Right ventricle myocardium superior (tissue), 1 donor: ENCODE measurements at places on chromosomes 3 and 15.

DNA sequence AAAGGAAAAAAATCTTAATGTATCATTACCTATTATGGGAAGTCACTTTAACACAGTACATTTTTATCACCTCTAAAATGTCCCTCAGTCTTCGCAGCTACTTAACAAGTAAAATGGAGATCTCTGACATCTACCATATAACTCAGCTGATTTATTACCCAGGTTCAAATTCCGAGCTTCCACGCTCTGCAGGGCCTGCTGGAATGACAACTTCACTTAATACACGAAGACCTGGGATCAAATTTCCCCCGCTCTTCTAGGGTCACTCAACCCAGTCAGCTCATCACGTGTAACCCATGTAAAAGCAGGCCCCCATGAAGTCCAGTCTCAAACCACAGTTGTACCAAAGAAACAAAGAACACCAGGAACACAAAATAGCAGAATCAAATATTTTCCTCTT lies 44.2 kb upstream of the ACP3 start:
- DNase-seq, result no peak

DNA sequence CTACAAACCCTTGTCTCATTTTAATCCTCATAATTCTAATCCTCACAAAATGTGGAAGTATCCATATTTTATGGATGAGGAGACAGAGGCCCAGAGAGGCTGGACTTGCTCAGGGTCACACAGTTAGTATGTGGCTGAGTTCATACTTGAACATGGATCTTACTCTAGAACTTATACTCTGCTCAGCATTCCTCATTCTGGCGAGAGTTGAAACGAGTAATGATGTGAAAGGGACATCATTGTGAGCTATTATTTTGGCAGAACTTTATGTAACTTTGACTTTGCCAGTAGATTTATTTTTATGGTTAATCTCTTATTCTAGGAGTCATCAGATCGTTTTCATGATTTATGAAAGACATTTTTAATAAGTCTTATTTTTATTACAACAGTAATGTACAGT lies 17.5 kb downstream of the AKAP13 start:
- no peak for DNase-seq

DNA sequence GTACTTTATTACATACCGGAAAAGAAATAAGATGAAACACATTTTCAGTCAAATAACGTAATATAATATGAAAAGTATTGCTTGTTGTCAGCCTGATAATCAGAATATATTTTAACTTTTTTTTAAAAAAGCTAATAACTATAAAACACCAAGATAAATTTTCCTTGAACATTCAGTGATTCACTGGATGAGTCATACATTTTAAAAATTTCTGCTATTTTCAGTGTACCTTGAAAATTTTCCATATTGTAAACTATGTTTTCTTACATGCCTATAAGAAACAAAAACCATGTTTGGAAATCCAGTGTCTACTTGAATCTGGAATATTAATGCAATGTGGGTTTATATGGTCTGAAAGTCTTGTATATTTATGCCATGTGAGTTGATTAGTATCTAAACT lies 36.3 kb upstream of the MEIS2 start:
- no peak for DNase-seq

DNA sequence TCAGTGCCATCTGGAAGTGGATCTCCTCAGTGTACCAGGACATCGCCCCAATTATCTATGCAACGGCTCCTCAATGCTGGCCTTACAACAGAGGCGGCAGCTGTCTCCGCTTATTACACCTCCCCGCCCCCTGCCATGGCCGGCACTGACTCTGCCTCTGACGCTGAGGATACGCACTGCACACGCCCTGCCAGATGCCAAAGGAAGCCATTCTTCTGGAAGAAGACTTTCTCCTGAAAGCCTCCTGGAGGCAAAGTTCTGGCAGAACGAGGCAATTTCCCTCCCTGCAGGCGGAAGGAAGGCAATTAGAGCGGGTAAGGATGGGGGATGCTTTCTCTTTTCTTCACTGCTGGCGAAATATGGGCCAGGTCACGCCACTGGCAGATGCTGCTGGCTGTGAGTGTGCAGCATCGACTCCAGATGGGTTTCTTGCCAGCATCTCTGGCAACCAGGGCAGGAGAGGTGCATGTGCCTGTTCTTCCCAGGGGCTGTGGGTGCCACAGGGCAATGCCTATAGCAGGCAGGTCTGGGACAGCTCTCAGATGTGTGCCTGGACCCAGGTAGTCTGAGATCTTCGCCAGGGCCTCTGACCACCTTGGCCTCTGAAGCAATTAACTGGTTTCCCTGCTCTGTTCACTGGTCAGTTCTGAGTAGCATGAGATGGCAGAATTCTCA lies 62.2 kb upstream of the MRPS22 start:
- DNase-seq, result peak; percentile 38

DNA sequence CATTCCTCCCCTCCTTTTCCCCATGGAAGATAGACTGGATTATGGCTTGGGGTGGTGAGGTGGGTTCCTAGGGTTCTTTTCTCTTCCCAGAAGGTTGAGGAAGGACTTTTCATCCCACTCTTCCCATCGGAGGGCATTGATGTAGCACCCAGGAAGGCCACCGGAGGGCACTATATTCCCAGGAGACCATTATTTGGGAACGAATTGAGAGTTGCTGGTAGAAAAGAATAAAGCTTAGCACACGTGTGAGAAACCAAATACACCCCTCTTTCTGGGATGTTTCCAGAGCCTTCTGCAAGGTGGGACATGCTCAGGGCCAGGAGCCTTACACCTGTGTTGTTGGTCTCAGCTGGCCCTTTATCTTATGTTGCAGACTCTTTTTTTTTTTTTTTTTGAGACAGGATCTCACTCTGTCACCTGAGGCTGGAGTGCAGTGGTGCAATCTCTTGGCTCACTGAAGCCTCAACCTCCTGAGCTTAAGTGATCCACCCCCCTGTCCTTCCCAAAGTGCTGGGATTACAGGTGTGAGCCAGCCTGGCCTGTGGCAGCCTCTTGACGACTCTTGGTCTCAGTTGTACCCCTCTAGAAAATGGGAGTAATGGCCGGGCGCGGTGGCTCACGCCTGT lies 6.3 kb upstream of the CDC25A start:
- DNase-seq, result no peak

DNA sequence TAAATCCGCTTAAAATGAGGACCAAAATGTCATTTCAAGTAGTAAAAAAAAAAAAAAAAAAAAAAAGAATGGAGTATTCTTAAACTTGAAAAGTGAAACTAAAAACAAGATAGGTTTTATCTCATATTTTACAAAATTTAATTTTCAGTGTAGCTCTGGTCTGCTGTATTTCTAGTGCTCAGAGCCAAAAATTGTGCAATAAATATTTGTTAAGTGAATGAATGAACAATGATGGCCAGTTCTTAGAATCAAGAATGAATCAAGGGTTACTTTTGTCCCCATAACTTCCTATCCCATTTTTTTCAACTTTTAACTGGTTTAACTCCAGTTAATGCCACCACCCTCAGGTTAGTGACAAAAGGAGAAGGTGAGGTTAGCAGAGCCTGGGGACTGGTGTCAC lies 214.4 kb downstream of the ABHD5 start:
- no peak for DNase-seq

GRCh38 chr15:73370151-73370550 lies 1.4 kb upstream of the HCN4 start:
- DNase-seq, result no peak

DNA sequence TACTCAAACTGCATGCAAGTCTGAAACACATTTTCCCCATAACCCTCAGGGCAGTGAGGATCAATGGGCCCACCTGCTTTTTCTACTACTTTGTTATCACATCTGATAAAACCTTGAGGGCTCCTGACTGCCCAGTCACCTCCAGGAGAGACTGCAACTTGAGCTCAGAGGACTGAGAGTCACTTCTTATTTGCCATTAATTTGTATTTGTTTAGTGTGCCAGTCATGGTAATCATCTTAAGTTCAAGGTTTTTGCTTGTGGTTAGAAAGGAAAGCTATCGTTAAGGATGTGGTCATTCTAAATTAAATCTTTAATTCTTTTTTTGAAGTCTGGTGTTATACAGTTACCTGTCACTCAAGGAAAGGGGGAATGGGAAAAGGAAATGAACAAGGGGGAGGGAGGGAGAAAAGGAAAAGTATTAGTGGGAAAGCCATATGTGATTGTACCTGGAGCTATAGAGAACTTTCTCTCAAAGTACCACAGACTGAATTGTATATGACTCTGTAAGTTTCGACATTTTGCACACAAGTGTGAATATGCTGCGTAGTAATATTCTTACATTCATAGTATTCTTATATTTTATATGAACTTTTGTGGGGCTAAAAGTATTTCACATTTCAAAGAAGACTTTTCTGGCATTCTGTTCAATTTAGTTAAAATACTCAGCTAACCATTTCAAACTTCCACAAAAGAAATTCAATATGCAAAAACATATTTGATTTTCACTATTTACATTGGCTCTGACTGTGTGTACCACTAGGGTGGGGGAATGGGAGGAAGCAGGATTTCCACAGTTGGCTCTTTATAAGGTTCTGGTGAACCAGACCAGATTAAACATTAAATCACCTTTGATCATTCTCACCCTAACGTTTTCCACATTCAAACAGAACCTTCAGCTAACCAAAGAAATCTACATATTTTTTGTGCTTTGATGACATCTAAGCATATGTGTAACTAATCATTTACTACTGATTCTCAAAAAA lies 166.5 kb upstream of the ATP11B start:
- DNase-seq, result no peak

GRCh38 chr3:38260474-38260873 lies 5.1 kb upstream of the SLC22A13 start:
- DNase-seq, result no peak

DNA sequence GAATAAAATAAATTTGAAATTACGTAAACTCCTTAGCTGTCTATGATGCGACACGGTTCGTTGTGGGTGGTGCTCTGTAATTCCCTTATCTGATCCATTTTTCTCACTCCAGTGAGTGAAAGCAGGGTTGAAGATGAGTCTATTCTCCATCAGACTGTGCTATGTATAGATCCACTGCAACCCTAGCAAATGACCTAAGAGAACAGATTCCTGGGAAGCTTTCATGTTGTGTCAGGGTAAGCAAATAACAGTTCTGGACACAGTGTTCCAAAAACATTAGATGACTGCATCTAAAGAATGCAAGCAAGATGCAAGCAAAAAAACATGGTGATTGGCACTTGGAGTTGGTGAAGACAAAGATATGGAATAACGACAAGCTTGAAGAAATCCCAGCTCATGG lies 239.3 kb downstream of the SLC9A9 start:
- DNase-seq, result no peak

DNA sequence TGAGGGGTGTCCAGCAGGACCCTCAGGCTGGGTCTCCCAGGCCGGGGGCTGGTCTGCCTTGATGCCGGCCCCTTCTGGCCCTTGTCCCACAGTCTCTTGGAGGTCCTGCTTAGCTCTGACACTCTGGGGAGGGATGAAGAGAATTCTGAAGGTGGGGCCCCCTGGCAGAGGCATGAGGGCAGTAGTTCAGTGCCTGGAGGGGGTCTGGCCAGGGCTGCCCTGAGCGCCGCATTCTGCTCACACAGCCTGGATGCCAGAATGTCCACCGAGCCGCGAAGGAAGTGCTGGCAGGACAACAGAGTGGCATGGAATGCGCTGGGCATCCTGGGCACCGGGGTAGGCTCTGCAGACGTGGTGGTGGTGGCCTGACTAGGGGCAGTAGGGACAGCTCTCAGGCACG lies 55.5 kb downstream of the SMAD6 start:
- no peak for DNase-seq

DNA sequence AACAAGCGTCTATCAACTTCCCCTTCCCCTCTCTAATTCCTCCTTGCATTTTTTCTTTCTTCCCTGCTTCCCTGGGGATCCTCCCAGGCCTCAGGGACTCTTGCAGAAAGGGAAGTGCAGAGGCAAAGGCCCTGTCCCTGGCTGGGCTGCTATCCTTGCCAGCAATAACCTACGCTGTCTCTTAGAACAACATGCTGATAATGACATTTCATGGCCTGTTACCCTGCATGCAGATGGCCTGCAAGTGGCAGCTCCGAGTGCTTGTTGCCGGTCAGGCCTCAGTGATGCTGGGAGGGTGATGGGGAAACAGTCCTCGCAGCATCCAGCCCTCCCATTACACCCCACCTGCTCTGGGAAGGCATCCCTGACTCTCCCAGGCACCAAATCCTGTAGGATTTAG lies 167.6 kb downstream of the RAB11A start:
- DNase-seq, result no peak

DNA sequence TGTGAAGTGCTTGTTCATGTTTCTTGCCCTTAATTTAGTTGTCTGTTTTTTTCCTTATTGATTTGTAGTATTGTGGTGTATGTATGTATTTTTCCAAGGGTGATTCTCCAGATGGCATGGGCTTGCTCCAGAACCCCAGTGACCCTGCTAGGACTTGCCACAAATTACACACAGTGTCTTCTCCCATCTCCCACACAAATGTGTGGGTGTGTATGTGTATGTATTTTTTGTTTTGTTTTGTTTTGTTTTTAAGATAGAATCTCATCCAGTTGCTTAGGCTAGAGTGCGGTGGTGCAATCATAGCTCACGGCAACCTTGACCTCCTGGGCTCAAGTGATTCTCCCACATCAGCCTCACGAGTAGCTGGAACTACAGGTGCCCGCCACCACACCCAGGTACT lies 36.2 kb upstream of the ARID3B start:
- no peak for DNase-seq

- no peak for DNase-seq
Measured at GRCh38 chr3:101976473-101976872, 127.2 kb downstream of the NFKBIZ start.

DNA sequence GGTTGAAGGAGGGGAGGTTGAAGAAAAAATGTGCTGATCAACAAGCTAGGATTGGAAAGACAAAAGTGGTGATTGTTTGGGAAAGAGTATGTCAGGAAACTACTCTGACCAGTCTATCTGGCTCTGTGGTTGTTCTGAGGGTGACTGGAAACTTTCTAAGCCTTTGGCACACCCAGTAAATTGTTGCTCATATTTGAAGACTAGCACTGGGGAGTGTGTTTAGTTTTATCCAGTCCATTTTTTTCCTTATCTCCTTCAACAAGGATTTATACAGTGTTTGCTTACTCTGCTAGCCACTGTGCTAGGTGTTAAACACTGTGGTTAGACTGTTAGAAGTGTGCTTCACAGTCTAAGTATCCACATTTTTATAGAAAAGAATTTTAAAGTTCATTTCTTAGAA lies 28.8 kb downstream of the PPM1L start:
- no peak for DNase-seq

DNA sequence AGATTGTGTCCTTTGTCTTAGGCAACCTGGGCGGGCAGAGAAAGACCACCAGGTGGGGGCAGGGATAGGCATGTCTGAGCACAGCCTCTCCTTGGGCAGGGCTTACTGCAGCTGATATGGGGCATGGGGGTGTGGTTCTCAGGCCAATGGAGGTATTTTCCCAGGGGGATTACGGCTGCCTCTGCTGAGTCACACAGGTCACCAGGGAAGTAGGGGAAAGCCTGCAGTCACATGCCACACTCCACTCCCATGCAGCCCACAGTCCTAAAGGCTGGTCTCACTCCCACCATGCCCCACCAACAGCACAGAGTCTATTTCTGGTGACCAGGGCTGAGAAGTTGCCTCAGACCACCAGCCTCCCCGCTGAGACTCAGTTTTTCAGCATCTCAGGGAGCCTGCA lies 466.4 kb downstream of the DIPK2A start:
- no peak for DNase-seq

GRCh38 chr15:41780266-41780665 lies 6.0 kb downstream of the MAPKBP1 start:
- no peak for DNase-seq

- DNase-seq, result no peak
Measured at GRCh38 chr15:29942143-29942542, 119.9 kb upstream of the TJP1 start.
